ENCODE measurements at places on chromosomes 1 and 21.
A peak's percentile ranks its signal among the peaks of the same experiment; 100 is the strongest.

GRCh38 chr1:210415846-210416448 lies 87.2 kb downstream of the HHAT start:
- no peak for DNase-seq

DNA sequence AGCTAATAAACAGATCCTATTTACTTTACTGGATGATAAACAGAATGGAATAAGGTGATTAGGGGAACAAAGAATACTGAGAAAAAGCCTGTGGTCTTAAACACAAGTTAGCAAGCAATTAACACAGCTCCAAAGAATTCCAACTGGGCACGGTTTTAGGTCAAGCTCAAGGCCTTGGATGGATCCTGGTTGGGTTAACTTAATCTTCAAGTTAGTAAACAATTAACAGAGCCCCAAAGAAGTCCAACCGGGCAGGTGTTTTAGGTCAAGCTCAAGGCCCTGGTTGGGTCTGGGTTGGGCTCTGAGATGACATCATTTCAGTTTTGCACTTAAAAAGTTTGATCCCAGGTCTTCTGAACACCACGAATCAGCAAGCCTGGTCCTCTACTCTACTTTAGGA lies 1086.3 kb upstream of the TMPRSS15 start:
- DNase-seq, result no peak

- DNase-seq, result no peak
Observed at GRCh38 chr21:46544003-46544402, 60.9 kb downstream of the S100B start.

GRCh38 chr1:167716000-167716271 lies 5.8 kb upstream of the MPZL1 start:
- DNase-seq, result peak; percentile 14

- DNase-seq, result no peak
Observed at GRCh38 chr1:58528518-58528917, 18.0 kb downstream of the OMA1 start.

DNA sequence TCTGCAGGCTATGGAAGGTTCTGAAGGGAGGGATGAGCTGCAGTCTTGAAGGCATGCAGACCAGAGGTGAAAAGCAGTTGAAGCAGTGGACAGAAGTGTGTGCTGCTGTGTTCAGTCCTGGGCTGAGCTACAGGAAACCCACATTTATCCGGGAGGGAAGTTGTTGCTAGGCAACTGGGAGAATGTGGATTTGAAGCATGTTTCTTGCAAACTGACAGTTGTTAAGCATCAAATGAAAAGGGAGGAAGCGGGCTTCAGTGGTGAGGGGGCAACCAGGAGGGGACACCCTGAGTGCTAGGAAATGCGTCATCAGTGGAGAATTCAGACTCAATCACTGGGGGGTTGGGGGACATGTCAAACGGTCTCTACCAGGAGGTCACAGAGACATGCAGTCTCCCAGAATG lies 28.7 kb downstream of the ABCA4 start:
- peak; percentile 12 for DNase-seq

- DNase-seq, result no peak
Observed at GRCh38 chr1:47867438-47868347, 129.5 kb downstream of the TRABD2B start.

- DNase-seq, result no peak
Observed at GRCh38 chr1:226973898-226974543, 33.9 kb downstream of the COQ8A start.

DNA sequence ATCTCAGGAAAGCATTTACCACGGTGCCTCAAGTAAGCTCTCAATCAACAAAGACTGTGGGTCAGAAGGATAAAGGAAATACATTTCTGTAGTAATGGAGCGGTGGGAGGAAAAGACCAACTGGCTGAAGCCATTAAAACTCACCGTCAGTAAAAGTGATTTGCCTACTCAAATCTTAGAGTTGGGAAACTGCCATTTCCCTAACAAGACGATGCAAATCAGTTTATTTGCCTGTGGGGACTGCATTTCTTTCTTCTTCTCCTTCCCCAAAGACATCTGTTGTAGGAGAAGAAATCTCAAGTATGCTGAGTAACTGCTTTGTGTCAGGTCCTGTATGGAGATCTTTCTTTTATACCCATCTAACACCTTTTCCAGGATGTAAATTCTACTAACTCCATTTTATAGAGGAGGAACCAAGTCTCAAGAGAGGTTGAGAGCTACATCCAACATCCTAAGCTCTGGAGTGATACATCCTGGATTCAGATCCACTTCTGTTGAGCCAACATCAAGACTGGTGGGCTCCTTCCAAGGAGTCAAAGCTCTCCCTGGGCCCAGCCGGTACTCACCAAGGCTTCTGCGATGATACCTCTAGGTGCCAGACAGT lies 219.3 kb upstream of the FGGY start:
- no peak for DNase-seq

DNA sequence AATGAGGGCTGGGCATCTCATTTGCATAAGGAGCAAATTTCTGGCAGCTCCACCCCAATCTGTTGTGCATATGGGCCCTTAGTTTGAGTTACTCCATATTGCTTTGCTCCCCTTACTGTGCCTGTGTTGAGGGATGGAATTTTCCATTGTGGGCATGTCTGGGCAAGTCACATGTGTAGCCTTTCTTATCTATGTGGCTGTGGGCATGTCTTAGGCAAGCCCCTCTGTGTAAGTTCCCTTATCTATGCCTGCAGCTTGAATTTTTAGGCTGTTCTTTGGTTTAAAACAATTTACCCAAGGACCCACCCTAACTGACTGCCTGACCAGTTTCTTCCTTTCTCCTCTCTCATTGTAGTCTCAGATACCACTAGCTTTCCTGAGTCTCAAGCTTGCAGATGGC lies 405.7 kb upstream of the NCAM2 start:
- DNase-seq, result no peak

GRCh38 chr1:84960371-84960770 lies 36.5 kb downstream of the MCOLN2 start:
- no peak for DNase-seq

DNA sequence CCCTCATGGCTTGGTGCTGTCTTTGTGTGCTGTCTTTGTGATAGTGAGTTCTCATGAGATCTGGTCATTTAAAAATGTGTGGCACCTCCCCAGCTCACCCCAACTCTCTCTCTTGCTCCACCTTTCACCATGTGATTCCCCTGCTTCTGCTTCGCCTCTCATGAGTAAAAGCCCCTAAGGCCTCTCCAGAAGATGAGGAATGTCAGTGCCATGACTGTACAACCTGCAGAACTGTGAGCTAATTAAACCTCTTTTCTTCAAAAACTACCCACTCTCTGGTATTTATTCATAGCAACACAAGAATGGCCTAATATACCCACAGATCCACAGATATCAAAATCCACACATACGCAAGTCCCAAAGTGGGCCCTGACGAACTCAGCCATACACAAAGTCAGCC lies 88.9 kb upstream of the PPP2R5A start:
- no peak for DNase-seq

- DNase-seq, result no peak
Observed at GRCh38 chr1:208248307-208248801, 4.2 kb upstream of the PLXNA2 start.

GRCh38 chr1:16075337-16076030 lies 2.0 kb upstream of the FAM131C start:
- DNase-seq, result no peak

DNA sequence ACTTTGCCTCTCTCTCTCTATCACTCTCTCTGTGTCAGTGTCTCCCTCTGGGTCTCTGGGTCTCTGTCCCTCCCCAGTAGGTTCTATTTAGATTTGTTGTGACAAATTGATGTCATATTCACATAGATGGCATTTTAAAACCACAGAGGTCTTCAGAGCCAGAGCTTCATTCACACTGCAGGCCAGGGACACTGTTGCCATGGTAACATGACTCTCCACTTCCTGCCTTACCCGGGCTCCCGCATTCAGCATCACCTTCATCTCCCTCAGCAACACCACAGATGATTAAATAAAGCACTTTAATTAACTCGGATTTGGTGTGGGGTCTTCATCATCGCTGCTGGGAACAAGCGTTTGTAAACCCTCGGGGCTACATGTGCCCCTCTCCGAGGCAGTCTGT lies 132.6 kb downstream of the ETS2 start:
- DNase-seq, result peak; percentile 35

DNA sequence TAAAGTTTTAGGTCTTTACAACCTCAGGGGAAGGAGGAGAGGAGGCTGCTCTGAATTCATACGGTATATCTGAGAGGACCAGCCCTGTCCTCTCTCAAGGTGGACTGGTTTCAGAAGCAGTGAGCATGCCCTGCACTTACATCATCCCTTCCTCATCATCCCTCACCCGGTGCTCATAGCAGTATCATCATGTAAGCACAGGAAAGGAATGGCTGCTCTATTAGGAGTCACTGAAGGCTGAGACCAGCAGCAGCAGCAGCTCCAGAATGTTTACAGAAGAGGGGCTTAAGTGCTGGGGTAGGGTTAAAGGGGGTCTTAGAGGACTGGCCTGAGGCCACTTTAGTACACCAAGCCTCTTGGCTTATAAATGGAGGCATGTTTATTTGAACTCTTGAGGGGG lies 185.9 kb downstream of the AK5 start:
- DNase-seq, result no peak

- no peak for DNase-seq
Observed at GRCh38 chr1:245869847-245870246, 637.2 kb downstream of the SMYD3 start.

GRCh38 chr1:162107911-162108310 lies 38.4 kb downstream of the NOS1AP start:
- no peak for DNase-seq

DNA sequence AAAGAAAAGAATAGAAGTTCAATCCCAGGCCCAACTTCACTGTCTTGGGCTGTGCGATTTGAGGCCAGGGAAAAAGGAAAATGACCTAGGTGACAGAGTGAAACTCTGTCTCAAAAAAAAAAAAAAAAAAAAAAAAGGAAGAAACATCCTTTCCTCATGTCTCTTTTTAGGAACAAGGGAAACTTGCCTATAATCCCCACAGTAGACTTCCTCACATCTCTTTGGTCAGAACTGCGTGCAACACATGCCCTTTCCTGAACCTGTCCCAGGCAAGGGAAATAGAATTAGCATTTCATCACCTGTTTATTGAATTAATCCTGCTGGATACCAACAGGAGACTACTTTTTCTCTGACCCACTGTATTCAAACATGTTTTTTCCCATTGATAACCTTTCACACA lies 2.3 kb downstream of the DCST1 start:
- DNase-seq, result no peak

DNA sequence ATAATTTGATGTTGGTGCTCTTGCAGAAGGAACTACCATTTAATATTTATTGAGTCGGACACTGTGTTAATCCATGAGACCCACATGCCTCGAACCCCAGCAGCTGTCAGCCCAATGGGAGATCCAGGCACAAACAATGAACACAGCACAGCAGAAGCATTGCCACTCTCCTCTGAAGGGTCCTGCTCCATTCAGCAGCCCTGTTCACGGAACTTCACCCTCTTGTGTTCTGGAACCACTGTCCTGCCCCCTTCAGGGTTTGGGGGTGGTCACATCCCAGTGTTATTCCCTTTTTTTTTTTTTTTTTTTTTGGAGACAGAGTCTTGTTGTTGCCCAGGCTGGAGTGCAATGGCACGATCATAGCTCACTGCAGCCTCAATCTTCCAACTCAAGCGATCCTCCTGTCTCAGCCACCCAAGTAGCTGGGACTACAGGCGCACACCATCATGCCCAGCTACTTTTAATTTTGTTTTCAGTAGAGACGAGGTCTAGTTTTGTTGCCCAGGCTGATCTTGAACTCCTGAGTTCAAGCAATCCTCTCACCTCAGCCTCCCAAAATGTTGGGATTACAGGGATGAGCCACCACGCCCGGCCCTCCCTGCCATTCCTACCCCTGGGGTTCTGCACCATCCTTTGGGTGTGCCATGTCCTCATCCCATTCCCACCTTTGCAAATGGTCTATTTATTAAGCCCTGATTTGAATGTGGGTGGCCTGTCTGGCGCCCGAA lies 70.2 kb downstream of the EVA1C start:
- no peak for DNase-seq

- DNase-seq, result no peak
Observed at GRCh38 chr1:31272369-31272768, 24.2 kb downstream of the SNRNP40 start.

DNA sequence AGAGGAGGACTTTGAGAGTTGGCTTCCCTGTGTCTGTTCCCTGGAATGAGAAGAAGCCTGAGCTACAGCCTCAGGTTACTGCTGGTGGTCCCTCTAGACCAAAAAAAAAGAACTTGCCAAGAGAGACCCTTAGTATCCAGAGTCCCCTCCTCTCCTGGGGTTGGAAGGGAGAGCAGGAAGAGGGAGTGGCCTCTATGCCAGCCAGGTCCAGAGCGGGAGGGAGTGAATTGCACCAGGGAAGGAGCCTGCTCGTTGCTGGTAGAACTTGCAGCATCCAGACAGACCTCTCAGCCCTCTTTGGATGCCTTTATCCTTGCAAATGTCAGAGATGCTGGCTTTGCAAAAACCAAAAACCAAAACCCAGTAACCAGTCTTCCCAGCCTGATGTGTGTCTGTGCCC lies 491.3 kb upstream of the VAMP3 start:
- no peak for DNase-seq

GRCh38 chr1:109299558-109300343 lies 7.1 kb downstream of the MYBPHL start:
- no peak for DNase-seq

- DNase-seq, result no peak
Observed at GRCh38 chr1:55617288-55617982, 402.3 kb upstream of the USP24 start.

DNA sequence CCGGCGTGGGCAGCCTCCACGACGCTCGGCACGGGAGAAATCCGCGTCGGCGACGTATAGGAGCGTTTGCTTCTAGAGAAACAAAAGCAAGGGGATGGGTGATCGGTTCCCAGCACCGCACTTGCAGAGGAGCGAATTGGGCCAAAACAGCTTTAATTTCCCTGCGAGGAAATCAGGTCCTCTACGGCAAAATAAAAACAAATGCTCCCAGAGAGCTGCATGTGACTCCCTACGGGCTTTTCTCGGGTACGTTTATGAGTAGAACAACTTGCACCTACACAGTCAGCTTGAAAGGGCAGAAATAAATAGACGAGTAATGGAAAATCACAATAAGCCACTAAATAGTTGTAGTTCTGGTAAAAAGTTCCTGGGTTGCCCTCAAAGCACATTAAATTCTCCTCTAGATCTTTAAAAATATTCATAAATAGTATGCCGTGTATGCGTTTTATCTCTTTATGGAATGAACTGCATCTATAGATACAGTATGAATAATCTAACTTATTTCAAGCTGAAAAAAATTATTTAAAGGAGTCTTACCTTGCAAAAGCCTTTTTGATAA lies 1.2 kb downstream of the NHLH2 start:
- DNase-seq, result no peak

- no peak for DNase-seq
Observed at GRCh38 chr1:178273707-178274410, 180.0 kb downstream of the RASAL2 start.

DNA sequence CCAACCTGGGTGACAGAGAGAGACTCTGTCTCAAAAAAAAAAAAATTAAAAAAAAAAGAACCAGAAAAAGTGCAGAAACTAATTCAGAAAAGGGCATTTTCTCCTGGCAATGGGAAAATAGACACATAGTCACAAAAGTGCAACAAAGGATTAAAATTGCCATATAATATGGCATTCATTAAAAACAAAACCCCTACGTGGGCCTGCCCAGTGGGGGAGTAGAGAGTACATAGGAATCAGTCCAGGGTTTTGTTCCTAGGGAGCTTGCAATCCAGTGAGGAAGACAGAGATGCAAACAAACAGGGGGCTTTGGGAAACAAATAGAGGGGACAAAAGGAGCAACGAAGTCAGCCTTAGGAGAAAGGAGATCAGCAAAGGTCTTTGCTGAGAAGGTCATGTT lies 4.5 kb upstream of the TRABD2B start:
- DNase-seq, result no peak
